ENCODE measurements at places on chromosomes 13 and 19.

DNA sequence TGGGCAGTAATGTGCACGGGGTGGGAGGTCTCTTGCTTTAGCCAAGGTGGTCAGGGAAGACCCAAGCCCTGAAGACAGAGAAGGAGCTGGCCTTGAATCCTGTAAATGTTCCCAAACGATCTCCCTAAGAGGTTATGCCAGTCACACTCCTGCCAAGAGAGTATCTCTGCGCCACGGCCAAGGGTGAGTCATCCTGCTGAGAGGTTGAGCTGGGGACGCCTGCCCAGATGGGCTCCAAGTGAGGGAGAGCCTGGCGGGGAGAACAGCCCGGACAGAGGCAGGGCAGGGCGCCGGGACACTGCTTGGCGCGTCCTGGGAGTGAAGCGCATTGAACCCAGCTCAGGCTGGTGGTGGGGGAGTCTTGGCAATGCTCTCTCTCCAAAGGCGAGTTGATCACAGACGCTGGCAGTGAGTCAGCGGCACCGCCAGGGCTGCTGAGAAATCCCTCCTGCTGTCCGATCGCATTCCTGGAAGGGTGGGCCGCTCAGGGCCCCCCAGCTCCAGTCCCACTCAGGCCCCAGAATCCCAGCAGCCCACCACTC, 16.4 kb downstream of the SULT2B1 start:
- DNase-seq = no peak

DNA sequence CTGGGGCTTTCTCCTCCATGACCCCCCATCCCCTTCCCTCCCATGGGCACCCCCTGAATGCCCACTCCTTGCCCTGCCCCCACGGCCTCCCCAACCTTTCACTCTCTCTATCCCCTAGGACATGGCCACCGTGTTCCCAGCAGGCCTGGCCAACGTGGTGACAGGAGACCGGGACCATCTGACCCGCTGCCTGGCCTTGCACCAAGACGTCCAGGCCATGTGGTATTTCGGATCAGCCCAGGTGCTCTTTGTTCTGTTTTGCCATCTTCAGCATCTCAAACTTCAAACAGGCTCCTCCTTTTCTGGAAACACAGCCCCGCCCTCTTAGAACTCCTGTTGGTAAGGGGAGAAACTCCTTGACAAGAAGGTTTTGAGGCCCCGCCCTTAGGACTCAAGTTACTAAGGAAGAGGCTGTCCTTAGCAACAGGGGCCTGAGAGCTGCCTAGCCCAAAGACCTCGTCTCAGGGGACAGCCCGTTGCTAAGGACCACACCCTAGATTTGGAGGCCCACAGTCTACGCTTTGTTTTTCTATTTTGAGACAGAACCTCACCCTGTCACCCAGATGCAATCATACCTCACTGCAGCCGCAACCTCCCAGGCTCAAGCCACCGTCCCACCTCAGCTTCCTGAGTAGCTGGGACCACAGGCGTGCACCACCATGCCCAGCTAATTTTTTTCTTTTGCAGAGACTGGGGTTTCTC, 5.1 kb upstream of the FLT3LG start:
- no peak for DNase-seq

DNA sequence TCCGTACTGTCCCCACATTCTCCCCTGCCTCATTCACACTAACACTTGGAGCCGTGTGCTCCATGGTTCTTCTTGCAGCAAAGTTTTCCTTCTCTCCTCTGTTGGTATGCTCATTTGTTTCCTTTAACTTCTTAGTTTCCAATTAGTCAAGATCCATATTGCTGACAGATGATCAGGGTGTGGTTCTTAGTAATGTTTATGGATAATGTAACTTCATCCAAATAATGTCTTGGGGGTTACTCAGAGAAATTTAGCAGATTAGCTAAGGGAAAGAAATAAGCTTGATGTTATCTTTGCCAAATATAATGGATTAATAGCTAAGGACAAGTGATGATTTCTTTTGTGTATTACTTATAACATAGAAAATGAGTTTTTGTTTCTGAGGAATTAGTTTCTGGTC, 174.4 kb downstream of the NUFIP1 start:
- no peak for DNase-seq

DNA sequence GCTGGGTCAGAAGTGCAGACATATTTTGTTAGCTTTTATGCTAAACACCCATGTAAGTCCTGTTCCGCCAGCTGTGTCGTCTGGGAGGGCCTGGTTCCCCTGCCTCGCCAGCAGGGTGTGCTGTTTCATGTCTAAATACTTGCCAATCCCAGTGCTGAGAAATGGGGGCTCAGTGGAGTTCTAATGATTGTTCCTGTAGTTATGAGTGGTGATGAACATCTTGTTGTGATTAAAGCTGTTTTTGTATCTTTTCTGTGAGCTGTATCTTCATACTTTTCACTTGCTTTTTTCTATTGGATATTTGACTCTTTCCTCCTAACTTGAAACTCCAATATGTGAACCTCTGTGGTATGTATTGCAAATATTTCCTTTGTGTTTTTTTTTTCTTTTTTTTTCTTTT, 32.7 kb downstream of the KDM4B start:
- DNase-seq = no peak

DNA sequence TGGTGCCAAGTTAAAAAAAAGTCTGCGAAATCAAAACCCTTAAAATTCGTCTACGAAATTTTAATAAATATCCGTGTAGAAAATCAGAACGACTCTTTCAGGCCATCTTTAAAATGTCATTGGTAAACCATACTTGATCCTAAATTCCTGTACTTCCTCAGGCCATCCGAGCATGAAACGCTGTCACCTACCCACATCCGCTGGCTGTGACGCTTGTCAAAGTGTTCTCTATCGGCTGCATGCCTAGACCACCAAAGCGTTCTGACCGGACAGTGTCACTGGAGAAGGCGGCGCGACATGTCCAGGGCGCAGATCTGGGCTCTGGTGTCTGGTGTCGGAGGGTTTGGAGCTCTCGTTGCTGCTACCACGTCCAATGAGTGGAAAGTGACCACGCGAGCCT, 119.0 kb upstream of the CLDN10 start:
- no peak for DNase-seq

GRCh38 chr19:28166025-28166424, 1046.9 kb downstream of the UQCRFS1 start:
- DNase-seq = no peak

- DNase-seq = no peak
Measured at GRCh38 chr13:29935309-29935981, 85.0 kb upstream of the UBL3 start.

GRCh38 chr13:19984430-19985218, 26.1 kb downstream of the ZMYM2 start:
- DNase-seq = no peak

DNA sequence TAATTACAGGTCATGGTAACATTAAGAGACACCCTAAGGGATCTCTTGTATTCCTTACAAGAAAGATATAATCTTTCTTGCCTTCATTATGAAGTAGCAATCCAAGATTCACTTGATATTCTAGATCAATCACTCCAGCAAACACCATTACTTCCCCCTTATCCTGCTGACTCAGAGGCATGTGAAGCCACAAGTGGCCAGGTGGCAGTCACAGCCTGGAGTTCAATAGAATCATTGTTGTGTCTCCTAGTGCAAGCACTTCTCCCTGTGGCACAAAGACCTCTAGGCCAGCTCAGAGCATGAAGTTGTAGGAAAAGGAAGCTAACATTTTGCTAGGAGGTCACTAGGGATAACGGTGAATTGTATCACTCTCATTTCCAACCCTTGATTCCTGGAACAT, 864.3 kb upstream of the ATXN8OS start:
- DNase-seq = no peak

DNA sequence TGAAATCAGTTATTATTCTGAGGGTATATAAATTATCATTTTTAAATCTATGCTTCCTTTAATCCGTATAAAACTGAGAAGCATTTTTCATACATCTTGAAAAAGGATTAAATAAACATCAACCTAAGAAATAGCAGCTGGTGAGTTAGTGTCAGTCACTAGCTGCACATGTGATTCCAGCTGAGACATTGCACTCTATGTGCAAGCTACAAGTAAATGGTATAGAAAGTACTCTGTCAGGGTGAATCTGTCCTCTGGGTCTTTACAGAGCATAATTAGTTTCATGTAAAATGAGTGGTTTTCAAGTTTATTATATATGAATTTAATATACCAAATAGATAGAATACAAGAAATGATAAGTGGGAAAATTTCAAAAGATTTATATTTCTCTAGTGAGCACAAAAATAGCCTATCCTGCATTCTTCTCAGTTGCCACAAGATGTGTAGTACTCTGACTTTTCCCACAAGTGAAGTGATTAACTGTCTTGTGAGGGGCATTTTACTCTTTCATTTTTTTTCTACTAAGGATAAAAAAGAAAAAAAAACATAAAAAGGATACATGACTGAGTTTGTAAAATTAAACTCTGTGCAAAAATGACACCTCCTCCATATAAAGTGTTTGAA, 1372.1 kb downstream of the PCDH9 start:
- no peak for DNase-seq

- no peak for DNase-seq
Measured at GRCh38 chr13:51953347-51954195, 57.7 kb downstream of the ATP7B start.

- no peak for DNase-seq
Measured at GRCh38 chr19:38975861-38976271, 324 bp upstream of the FBXO17 start.

- no peak for DNase-seq
Measured at GRCh38 chr13:44142941-44143665, 230.5 kb upstream of the SERP2 start.

- no peak for DNase-seq
Measured at GRCh38 chr19:17847538-17848366, at the start of gene JAK3. JAK3 (minus strand) TSS chr19:17847982; CDS start chr19:17844417, 3,565 bp downstream.

- no peak for DNase-seq
Measured at GRCh38 chr13:110507678-110508381, 53.7 kb downstream of the RAB20 start.

- DNase-seq = no peak
Measured at GRCh38 chr13:24505756-24506155, 6.8 kb downstream of the PARP4 start.

- no peak for DNase-seq
Measured at GRCh38 chr13:101018720-101019119, 344.1 kb upstream of the TMTC4 start.

- no peak for DNase-seq
Measured at GRCh38 chr13:91620670-91621141, 222.3 kb downstream of the GPC5 start.

GRCh38 chr19:45670670-45671453, 2.8 kb downstream of the GIPR start:
- DNase-seq = no peak

GRCh38 chr19:55113570-55114039, 3.8 kb downstream of the PPP1R12C start:
- no peak for DNase-seq

GRCh38 chr19:44557933-44558332, 28.5 kb upstream of the CEACAM20 start:
- DNase-seq = no peak

DNA sequence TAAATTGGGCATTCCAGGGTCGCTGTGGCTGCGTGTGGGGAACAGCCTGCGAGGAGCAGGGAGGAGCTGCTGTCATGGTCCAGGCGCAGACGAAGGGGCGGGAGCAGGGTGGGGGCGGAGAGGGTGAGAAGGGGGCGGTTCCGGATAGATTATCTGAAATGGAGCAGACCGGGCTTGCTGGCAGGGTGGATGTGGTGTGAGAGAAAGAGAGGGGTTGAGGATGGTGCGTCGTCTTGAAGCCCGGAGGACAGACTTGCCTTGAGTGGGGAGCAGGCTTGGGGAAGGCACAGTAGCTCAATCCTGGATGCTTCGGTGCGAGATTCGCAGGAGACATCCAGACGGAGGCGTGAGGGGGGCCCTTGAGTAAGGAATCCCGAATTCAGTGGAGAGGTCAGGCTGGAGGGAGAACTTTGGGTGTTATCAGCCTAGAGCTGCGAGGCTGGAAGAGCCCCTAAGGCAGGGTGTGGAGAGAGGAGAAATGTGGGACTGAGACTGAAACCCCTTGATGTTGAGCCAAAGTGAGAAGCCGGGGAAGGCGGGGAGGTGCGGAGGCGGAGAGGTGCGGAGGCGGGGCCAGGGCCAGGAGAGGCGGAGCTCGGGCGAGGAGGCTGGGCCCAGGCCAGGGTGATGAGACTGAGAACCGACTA, 40.6 kb downstream of the DPF1 start:
- DNase-seq = no peak

DNA sequence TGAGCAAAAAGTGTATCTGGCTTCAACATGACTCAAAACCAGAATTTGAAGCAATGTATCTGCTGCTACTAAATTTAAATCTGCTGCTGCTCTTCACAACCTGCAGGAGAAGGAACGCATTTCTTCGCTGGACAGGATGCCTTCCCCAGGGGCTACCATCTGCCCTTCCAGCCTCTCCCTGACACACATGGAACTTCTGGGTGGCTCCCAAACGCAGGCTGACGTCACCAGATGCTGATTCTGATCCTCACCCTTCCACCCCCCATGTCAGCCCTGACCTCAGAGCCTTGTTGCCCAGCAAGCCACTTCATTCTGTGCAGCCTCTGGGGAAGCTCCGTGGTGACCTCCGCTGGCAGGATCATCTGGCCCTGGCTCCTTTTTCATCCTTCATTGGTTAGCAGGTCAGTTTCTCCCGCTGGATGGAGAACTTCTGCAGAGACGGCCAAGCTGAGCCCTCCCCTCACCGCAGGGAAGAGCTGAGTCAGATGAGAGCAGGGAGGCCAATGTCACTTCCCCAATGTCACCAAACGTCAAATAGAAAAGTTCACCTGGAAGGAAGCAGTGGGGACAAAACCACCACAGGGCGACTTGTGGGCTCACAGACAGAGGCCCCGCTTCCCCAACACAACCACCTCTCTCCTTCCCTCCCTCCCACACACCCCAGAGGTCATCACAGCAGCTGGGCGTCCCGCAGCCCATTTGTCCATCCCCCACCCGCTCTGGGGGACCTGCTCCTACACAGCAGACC, 14.0 kb upstream of the RAB20 start:
- DNase-seq = no peak

- no peak for DNase-seq
Measured at GRCh38 chr19:54449701-54450069, 686 bp downstream of the LENG8 start.

DNA sequence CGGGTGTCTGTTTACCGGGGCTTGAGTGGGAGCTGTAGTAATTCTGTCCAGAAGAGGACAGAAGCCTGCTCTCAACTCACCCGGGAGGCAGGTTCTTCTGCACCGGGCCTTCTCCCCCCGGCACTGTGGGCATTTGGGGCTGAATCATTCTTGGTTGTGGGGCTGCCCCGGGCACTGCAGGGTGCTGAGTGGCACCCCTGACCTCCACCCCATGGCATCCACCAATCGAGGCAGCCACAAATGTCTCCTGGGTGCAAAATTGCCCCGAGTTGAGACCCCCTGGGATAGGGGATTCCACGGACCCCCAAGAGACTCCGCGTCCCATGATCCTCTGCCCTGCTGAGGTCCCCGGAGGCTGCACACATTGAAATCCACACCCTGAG, 68.8 kb downstream of the GNG7 start:
- DNase-seq = no peak

- DNase-seq = no peak
Measured at GRCh38 chr13:46134961-46135522, 30.2 kb upstream of the CPB2 start.

GRCh38 chr19:7152568-7152967, 83.1 kb downstream of the ZNF557 start:
- no peak for DNase-seq
